ENCODE measurements at places on chromosomes 4 and X.

DNA sequence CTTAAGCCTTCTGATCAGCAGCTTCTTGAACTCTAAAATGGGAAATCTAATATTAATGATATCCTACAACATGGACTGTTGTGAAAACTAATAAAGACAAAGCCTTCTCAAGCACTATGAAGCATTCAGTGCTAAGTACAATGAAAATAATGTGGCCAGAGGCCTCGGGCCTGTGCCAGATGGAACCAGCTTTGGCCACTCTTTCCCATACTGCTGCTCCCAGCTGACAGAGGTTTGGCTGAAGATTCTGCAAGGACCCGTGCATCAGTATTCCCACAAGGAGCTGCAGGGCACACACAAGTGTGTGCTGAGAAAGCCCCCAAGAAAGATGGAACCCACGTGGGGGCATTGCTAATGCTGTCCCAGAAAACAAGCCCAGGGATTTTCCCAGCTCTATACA is 60.5 kb upstream of the RPL34 start:
- no peak for DNase-seq

DNA sequence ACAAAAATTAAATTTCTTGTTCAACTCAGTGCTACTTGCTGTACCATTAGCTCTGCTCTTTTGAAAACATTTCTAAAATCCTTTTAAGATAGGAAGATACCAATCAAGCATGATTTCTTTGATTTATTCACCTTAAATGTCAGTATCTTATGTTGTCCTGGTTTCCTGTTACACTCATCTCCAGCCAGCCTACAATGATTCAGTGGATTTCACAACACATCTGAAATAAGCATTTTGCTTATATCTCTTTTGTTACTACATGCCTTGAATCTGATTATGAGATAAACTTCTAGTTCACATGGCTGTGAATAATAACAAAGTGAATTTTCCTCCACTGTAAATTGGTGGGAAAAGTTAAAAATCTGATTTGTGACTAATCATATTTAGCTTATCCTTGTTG is 112.5 kb upstream of the BMP3 start:
- no peak for DNase-seq

DNA sequence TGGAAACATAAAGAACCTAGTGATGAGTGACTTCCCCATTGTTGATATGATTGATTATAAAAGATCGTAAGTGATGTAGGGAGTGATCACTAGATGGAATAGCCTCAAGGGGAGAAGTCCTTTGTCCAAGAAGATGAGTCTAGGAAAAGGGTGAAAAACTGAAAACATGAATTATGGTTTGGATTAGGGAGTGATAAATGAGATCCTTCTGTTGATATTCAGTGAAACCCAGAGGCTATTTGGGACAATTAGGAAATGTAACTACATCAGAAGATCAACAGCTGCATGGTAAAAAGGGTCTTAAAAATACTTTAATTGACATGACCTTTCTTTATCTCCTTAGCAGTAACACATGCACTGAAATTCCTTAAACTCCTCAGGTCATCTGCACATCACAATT is 124.0 kb upstream of the UNC5C start:
- DNase-seq: no peak

GRCh38 chr4:91990726-91991125 is 313.0 kb upstream of the GRID2 start:
- no peak for DNase-seq

DNA sequence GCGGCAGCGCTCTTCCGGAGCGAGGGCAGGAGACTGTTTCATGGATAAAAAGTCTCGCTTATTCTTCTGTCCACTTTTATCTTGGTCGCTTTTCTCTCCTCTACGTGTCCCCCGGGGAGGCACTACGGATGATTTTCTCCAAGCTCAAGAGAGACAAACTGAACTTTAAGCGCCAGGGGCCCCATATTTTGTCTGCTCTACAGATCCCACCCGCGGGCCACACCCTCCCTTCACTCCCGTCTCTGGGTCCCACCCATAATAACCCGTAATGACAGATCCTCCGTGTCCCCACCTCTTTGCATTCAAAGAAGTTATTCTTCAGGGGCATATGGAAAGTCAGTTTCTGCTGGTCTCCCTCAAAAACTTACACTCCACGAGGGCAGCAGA is at the start of gene CORIN:
TSS of gene CORIN (minus strand) at position 160 of the 387 bp plus-strand sequence. CDS start at position 42, 118 bp downstream.
- no peak for DNase-seq

DNA sequence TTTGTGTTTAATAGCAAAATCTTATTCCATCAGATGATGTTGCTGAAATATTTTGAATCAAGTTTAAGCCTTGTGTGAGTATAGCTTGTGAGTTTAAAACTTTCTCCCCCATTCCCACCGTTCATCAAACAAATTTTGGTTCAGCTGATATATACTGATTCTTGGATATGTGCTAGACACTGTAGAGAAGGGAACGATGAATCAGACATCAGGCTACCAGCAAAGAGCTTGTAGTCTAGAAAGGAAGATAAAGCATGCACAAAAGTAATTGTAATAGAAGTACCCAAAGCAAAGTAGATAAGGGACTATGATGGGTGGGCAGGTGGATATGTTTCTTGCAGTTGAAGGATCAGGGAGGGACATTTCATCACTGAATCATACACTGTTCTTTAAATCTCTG is 131.9 kb downstream of the AKAP4 start:
- DNase-seq: no peak

DNA sequence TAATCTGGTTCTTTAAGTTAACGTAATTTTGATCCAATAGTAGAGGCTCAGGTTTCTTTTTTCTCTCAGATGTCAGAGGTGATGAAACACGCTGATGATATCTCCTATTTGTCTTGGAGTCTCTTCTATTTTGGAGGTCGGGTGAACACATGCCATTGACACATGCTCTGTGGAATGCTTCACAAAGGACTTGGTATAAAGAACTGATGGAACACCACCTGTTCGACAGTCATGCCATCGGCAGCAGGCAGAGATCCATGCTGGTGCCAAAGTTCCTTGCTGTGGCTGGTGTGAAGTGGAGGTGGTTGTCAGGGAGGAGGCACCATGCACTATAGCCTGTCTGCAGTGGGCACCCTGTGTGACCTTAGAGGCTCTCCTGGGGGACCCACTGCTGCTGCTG is 94.9 kb downstream of the ATP8A1 start:
- no peak for DNase-seq

DNA sequence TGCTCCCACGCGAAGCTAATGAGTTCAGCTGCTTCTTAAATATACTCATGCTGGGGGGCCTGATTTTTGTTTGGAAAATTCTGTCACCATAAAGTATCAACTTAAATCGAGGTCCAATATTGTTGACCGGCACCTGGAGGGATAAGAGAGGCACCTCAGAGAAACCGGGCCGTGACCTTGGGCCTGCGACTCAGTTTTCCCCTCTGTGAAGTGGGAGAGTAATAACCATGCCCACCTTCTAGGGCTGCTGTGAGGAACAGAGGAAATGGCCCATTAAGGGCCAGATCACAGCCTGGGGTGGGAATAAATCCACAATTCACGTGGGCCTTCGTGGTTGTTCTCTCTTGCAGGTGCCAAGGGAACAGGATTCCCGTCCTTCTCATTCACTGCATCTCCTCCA is 39.4 kb downstream of the ZBTB49 start:
- no peak for DNase-seq

DNA sequence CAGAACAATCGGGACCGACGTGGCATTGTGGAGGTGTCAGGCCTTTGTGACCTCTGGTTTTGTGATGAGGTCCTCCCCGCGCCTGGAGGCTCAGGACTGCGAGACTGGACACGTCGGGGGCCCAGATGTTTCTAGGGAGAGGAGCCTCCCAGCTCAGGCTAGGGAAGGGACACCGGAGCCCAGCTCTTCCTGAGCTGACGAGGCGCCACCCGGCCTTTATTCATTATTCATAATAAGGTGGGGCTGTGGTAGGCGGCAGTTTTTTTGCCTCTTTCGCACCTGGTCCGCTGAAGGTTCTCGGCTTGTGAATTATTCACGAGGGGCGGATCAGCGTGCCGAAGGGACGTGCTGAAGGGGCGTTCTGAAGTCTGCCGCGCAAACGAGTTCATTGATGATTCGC is 2.3 kb upstream of the UBA1 start:
- DNase-seq: peak; percentile 58

GRCh38 chrX:49103637-49104036 is 19.9 kb downstream of the GPKOW start:
- no peak for DNase-seq

GRCh38 chr4:183435803-183436202 is 8.6 kb upstream of the CDKN2AIP start:
- DNase-seq: no peak

DNA sequence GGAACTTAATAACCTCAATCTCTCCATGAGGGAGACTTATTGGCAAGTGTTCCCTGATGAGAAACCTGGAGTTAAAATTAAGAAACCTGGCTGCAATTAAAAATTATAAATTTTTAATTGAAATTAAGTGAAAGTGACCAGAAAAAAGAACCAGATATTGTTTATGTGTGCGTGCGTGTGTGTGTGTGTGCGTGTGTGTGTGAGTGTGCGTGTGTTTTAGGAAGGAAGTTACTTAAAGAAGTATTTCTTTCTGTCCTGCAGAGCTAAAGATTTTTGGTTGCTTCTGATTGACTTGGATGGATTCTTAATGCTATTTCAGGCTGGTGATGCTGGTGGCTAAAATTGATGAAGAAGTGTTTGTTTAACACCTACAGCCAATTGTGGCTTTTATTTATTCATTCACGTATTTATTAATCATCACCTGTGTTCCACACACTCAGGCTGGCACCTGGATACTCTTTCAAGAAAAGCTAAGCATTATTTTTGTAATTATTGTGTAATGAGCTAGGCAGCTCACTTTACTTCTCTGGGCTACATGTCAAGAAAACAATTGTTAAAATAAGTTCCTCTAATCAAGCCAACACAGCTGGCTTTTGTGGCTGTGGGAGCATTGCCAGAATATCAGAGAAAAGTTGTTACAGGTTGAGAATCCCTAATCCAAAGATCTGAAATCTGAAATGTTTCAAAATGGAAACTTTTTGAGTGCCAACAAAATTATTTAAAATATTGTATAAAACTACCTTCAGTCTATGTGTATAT is 68.5 kb downstream of the CEP44 start:
- no peak for DNase-seq

DNA sequence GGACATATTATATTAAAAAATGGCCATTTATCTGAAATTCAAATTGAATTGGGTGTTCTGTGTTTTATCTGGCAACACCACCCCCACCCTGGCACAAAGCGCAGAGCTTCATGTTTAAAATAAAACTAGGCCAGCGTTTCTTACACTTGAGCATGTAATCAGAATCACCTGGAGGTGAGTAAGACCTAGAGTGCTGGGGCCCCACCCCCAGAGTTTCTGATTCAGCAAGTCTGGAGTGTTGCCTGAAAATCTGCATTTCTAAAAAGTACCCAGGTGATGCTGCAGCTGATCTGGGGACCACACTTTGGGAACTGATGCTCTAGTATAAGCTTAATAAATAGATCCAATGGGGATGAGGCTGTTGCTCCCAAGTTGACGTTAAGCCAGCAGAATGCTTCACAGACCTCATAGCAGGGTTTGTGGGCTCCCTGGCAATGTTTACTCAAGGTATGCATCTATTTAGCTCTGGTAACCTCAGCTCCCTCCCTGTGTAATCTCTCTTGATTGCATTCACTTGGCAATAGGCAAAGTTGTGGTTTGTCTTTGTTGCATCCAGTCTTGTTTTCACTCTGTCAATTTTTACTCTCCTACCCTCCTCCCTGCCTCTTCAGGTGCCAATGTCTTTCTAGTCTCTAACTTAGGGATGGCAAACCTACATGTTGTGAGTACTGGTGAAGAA is 99.8 kb upstream of the TEX13D start:
- DNase-seq: no peak

DNA sequence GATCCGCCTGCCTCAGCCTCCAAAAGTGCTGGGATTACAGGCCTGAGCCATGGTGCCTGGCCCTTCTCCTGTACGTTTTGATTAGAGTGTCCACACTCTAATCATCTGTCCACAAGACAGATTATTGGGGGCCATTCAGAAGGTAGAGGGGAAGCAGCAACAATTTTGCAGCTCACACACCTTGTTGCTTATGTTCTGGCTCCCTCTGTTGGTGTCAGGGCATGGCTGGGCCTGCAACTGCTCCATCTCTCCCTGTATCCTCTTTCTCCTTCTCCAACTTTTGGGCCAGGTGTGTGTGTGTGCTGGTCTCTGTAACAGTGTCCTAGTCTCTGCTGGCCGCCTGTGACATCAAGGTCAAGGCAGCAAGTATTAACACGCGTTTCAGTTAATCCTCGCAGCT is 125.5 kb upstream of the MBNL3 start:
- DNase-seq: peak; percentile 23

DNA sequence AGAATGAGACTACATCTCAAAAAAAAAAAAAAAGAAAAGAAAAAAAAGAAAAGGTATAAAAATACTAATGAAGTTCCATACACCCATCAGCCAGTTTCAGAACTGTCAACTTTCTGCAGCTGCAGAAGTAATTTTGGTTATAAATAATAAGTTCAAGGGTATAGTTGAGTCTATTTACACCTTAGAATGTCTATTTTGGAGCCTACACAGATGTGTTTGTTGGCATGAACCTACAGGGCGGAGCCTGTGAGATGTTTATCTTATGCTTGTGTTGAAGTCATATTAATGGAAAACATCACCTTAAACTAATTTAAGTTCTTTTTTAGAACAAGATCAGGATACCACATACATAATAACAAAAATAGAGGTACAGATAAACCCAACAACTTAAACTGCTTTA is 85.8 kb downstream of the RAPGEF2 start:
- DNase-seq: no peak

GRCh38 chr4:26406346-26406975 is 83.8 kb downstream of the CCKAR start:
- DNase-seq: peak; percentile 2

GRCh38 chr4:86816501-86817273 is 32.5 kb downstream of the SLC10A6 start:
- no peak for DNase-seq

DNA sequence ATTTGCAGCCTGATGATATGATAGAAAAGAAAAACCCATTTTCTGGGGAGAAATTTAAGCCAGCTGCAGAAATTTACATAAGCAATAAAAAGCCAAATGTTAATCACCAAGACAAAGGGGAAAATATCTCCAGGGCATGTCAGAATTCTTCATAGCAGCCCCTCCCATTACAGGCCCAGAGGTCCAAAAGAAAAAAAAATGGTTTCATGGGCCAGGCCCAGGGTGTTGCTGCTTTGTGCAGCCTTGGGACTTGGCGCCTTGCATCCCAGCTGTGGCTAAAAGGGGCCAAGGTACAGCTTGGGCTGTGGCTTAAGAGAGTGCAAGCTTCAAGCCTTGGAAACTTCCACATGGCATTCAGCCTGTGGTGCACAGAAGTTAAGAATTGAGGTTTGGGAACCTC is 97.9 kb upstream of the CDX4 start:
- DNase-seq: no peak

DNA sequence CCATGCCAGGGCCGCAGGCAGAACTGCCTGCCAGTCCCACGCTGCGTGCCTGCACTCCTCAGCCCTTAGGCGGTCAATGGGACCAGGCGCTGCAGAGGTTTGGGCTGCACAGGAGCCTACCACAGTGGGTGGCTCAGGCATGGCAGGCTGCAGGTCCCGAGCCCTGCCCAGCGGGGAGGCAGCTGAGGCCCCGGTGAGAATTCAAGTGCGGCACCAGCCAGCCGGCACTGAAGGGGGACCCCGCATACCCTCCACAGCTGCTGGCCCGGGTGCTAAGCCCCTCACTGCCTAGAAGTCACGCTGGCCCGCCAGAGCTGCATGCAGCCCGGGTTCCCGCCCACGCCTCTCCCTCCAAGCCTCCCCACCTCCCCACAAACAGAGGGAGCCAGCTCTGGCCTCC is 302.5 kb upstream of the UGT8 start:
- no peak for DNase-seq
